ENCODE measurements at places on chromosomes 12 and 14. TPM values are rescaled to one million over a fixed set of nuclear protein-coding genes. Genes with fewer than 3 reads are reported as not detected.

The KLHDC1 gene
- total RNA-seq, result 1.0 TPM

The LALBA gene
- total RNA-seq, result not detected

The PGF gene
- total RNA-seq, result 3.9 TPM

The GDF3 gene
- total RNA-seq, result not detected

Data from G401 (cell line).